DMS153 (cell line): ENCODE measurements at places on chromosomes 16 and 17.

GRCh38 chr17:488993-489757 is 136.6 kb upstream of the RPH3AL start:
- DNase-seq = no peak

DNA sequence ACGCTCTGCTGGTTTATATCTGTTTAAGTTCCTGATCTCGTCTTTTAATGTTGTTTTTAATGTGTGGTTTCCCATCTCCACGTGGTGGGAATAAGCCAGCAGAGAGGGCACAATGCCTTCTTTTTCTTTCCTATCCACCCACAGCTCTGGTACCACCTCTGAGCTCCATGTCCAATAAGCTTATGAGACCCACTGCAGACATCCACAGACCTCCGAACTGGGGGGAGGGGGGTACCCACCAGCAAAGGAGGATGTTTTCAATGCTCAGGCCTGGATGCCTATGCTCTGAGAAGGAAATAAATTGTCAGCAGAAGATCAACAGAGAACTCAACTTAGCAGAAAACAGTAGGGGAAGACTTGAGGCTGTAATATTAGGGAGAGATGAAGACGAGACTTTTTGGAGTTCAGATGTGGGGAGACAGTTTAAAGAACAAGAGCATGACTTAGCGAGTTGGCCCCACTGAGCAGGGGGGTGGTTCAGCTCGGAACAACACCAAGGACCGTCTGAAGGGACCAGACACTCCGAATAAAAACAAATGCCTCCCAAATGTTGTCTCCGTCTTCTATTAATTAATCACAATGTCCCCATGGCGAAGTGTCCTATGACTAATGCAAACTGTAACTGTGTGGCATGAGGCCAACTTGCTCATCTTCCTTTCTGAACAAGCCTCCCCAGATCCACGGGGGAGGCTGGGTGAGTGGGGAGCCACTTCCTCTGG is 62.7 kb downstream of the GAS7 start:
- DNase-seq = no peak

- DNase-seq = no peak
Measured at GRCh38 chr16:23523321-23523720, 13.0 kb upstream of the GGA2 start.

- no peak for DNase-seq
Measured at GRCh38 chr16:84995663-84996062, 15.7 kb downstream of the ZDHHC7 start.

DNA sequence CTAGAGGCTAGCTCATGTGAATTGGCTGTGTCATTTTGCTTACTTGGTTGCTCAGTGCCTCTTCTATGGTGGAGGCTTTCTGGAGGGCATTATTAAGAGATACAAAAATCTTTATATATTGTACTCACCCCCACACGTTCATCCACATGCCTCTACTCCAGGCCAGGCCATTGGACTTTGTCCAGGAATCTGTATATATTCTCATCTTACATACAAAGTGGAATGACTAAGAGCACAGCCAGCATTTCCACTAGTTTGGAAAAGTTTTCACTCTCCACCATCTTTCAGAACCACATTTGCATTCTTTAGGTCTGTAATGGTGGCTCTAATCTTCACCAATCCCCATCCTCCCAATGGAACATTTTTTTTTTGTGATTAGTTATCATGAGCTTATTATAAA is 4.8 kb upstream of the GLG1 start:
- no peak for DNase-seq

GRCh38 chr17:65170839-65171238 is 33.7 kb downstream of the RGS9 start:
- DNase-seq = peak; percentile 88

DNA sequence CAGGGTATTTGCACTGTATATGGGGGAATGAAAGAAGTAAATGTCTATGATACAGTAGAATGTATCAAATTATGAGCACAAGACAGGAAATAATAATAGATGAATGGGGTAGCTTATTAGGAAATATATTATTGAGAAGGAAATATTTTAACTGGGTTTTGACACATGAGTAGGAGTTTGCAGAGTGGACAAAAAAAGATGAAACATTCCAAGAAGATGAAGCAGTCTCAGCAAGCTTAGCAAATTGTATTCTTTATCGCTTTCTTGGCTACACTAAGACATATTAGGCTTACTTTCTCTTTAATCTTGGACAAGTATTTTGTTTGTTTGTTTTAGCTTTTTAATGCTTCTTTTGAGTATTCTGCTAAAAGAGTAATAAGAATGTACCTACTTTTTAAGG is 1.3 kb upstream of the KRTAP4-9 start:
- no peak for DNase-seq

DNA sequence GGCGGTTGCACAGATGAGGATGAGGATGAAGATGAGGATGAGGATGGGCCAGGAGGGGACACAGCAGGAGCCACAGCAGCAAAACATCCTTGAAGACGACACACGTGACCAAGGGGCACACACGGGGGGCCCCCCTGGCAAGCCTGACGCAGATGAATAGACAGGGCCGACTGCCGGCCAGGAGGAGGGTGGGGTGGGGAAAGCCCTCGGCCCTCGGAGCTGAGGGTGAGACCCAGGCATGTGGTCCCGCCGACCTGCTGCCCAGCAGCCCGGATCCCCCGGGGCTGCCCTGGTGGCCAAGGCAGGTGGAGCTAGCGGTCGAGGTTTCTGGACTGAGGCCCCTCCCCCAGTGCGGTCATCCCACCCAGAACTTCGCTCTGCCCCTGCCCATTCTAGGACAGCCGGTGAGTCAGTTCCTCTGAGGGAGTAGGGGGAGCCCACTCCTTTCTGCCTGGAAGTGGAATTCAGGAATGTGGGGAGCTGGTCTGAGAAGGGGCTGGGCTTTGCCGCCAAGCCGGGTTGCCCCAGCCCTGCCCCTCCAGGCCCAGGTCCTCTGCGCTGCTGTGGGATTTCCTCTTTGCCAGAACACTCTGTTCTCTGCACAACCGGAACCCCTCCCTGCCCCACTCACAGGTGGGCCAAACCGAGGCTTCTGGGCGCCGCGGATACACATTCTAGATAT is 9.9 kb downstream of the CYGB start:
- DNase-seq = no peak

GRCh38 chr16:51458356-51459140 is 307.5 kb upstream of the SALL1 start:
- no peak for DNase-seq

DNA sequence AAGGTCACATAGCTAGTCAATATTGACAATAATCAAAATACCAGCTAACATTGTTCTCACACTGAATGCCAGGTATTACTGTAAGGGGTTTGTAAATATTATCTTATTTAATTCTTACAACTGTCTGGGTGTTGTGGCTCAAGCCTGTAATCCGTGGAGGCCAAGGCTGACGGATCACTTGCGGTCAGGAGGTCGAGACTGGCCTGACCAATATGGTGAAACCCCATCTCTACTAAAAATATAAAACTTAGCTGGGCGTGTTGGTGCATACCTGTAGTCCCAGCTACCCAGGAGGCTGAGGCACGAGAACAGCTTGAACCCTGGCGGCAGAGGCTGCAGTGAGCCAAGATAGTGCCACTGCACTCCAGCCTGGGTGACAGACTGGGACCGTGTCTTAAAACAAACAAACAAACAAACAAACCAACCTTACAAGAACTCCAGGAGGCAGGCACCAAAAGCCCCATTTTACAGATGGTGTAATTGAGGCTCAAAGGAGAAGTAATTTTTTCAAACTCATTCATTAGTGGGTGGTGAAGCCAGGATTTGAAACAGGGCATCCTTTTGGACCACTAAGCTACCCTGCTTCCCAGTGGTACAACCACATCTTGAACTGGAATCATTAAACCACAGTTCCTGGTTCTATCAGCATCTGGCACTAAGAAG is 104.3 kb downstream of the XYLT1 start:
- DNase-seq = no peak

GRCh38 chr17:50114849-50115357 is 15.1 kb downstream of the SAMD14 start:
- DNase-seq = peak; percentile 66

GRCh38 chr17:45923511-45924268 is 29.3 kb downstream of the MAPT start:
- DNase-seq = no peak

DNA sequence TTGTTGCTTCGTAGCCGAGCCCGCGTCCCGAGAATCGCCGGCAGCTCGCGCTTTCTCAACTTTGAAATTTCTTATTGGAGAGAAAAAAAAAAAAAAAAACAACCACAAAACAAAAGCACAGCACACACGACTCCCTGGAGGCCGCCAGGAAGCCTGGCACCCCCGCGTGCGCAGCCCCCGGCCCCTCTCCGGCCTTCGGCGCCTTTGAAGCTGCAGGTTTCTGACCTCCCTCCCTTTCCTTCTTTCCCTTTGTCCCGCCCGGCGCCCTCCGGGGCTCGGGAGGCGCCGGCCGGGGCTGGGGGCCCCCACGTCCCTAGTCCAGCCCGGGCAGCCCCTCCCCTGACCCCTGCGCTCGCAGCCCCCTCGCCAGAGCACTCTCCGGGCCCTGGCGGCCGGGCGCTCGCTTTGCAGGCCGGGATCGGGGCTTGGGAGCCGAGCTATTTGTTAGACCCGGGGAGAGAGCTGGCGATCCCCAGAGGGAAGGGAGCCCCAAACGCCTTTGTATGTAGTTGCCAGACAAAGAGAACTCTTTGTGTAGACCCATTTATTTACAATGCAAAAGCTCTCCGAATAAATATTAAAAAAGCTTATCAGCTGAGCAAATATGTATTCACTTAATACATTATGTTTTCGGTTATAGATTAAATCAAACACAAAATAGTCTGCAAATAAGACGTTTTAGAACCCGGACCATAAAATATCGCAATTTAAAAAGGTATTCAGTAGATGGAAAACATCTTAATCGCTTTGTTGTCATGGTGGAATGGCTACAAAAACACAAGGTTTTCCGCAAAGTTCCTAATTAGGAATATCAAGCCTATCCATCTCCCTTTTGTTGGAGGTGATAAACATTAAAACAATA is 2.3 kb downstream of the BAHCC1 start:
- DNase-seq = peak; percentile 29

DNA sequence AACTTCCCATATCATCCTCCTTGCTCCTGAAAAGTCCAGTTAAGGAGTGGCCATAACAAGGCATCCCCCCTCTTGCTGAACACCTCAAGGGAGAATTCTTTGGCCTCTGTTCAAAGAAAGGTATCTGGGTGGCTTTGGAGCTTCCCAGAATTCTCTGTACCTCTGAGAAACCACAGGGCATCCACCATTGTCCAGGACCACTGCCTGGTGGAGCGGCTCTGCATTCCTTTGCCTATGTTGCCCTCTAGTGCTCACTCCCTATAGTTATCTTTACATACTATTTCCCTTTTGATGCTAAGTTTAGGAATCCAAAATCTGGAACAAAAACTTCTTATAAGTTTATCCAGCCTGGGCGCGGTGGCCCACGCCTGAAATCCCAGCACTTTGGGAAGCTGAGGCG is 30.3 kb downstream of the CHD9NB start:
- DNase-seq = peak; percentile 28

- DNase-seq = no peak
Measured at GRCh38 chr16:13331918-13332317, 430.5 kb downstream of the SHISA9 start.

GRCh38 chr17:55726440-55726839 is 3.8 kb upstream of the TMEM100 start:
- DNase-seq = peak; percentile 75

DNA sequence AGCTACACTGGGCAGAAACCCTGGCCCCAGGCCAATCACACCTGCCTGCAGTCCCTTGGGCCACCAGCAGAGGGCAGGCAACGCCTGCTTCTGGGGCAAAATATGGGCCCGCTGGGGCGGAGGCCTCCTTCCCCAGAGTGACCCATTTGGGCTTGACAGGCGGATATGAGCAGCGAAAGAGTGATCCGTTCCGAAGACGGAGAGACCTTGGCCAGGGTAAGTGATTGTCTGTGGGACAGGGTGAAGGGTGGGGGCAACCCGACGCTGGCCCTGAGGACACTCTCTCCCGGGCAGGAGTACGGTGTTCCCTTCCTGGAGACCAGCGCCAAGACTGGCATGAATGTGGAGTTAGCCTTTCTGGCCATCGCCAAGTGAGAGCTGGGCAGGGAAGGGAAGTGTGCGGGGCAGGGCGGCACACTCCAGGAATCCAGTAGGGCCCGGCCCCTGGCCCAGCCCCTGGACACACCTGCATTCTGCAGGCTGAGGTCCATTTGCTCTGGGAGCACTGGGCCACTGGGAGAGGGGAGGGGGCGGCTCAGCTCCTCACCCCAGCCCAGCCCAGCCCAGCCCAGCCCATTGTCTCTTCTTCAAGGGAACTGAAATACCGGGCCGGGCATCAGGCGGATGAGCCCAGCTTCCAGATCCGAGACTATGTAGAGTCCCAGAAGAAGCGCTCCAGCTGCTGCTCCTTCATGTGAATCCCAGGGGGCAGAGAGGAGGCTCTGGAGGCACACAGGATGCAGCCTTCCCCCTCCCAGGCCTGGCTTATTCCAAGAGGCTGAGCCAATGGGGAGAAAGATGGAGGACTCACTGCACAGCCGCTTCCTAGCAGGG is 3.5 kb upstream of the NHERF1 start:
- peak; percentile 62 for DNase-seq

GRCh38 chr17:21218101-21218500 is 4.1 kb upstream of the TMEM11 start:
- no peak for DNase-seq

- no peak for DNase-seq
Measured at GRCh38 chr17:74345433-74346241, 16.0 kb downstream of the BTBD17 start.

DNA sequence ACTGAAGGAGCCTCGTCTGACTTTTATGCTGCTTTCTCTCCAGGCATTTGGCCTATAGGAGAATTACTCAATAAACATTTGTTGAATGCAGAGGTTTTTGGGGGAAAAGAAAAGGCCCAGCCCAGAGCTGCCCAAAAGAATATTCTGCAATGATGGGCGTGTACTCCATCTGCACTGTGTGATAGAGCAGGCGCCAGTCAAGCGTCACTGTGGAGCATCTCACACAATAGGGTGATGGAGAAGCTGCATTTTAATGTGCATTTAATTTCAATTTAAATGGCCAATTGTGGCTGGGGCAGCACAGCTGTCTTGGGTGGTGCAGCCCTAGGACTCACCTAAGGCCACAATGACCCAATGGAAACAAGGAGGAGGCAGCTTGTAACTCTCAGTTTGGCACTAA is 20.6 kb downstream of the GLYR1 start:
- DNase-seq = no peak
